ENCODE measurements at places on chromosomes 7 and 10.

DNA sequence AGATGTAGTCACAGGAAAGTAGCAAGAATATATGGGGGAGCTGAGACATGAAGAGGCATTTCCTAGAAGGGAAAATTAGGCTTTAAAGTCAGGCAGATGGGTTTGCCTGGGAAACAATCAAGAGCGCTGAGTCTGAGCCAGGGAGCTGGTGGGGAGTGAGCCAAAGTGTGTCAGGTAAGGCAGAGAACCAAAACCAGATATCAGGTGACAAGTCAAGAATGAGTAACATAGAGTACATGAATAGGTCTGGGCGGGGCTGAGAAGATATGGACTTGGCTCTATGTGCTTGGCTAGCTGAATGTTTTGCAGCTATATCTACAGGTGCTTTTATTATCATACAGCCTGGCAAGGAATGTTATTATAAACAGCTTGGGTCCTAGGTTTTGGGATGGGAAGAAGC is 49.3 kb downstream of the GPR141 start:
- DNase-seq, result no peak

GRCh38 chr7:116395141-116395791 is 104.3 kb upstream of the CAV2 start:
- peak; percentile 86 for DNase-seq

DNA sequence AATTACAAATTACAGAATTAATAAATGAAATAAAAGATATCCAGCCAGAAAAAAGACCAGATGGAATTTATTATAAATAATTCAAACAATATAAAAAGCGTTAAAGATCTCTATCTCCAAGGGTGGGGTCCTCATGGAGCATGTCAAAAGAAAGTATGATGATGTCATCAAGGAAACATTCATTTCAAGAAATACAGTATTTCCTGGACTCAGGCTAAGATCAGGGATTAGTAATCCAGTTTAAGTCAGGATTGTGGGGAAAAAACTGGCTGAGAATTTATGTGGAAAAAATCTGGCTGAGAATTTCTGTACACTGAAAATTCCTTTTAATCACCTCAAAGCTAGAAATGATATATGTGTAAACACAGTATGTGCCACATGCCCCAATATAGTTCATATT is 1075.3 kb downstream of the XPNPEP1 start:
- no peak for DNase-seq

- no peak for DNase-seq
These were observed 44.2 kb upstream of the RNF148 start for GRCh38 chr7:122746948-122747347.

GRCh38 chr10:43205681-43206390 is 61.0 kb downstream of the RASGEF1A start:
- no peak for DNase-seq

DNA sequence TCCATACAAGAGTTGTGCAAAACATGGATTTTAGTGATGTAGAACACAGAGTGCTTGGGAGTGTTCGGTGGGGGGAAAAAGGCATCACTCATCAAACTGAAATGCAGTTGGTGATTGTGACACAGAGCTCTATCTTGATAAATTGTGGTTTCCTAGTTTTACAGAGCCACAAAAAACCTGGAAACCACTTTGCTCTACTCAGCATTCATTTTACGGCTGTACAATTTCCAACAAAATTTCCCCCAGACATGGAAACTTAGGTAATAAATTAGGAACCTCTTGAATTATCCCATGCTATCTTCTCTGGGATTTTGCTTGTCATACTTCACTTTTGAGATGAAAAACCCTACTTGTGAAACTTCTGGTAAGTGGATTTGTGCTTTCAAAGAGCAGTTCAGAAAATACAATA is 614.9 kb upstream of the FZD8 start:
- no peak for DNase-seq
